Caco-2 (cell line): ENCODE measurements at places on chromosomes 2 and 18. TPM values are rescaled to one million over a fixed set of nuclear protein-coding genes. Genes with fewer than 3 reads are reported as not detected.

REG1A gene
- 0.73 TPM in 1 of 2 replicates, not detected in the other for total RNA-seq

CBLN2 gene
- not detected in 2 replicates for total RNA-seq

ALPG gene
- total RNA-seq, result 1.9 and 2.5 TPM in 2 replicates

FAM110C gene
- 3.2 and 3.9 TPM in 2 replicates for total RNA-seq

WDR43 gene
- 117 and 133 TPM in 2 replicates for total RNA-seq

DNA sequence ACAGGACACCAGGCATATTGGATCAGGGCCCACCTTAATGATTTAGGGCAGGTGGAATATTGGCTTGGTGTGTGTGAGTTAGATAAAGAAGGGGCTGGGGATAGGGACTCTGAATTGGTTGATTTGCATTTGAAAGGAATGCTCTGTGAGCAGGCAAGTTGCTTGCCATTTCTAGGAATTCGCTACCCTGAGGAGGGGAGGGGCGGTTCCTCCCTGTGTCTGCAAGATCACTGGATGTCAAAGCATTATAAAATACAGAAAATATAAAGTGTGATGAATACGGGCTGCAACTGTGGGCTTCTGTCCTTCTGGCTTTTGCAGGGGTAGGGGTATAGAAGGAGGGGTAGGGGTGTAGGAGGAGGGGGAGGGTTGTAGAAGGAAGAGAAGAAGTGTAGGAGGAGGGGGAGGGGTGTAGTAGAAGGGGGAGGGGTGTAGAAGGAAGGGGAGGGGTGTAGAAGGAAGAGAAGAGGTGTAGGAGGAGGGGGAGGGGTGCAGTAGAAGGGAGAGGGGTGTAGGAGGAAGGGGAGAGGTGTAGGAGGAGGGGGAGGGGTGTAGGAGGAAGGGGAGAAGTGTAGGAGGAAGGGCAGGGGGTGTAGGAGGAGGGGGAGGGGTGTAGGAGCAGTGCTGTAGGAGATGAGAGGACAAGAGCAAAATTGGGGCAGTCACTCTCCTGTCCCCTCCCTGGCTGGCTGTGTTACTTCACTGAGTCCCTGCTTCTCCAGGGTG lies 238.0 kb upstream of the COPS8 start:
- no peak overlapping the region for H3K27ac ChIP-seq
- H3K4me3 ChIP-seq, result no peak overlapping the region
- no peak for DNase-seq
- H3K36me3 ChIP-seq, result no peaks in the 10 kb centered on the region
- H3K4me1 ChIP-seq, result peaks cover 5% of the 10 kb centered on the region; the same call in 1 of the 2 replicates

GRCh38 chr18:74155276-74155675 lies 7.0 kb downstream of the TIMM21 start:
- DNase-seq, result no peak
- no peak overlapping the region for H3K4me3 ChIP-seq
- no peaks in the 10 kb centered on the region for H3K4me1 ChIP-seq
- H3K36me3 ChIP-seq, result no peaks in the 10 kb centered on the region

DNA sequence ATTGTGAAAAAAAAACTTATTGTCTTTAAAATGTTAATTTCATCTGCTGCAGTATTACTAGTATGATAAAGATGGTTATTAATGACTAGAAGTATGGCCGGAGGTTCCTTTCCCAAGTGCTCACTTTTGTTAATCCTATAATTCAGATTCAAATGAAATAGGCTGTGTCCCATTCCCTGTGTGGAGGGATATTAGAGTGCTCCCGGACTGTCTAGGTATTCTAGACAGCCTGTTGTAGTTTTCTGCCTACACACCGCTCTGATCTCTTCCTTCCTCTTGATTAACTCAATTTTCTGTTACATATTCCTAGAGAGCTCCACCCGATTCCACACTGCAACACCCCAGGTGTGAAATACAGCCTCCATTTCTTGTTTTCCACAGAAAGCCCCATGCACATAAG lies 15.4 kb upstream of the DSC3 start:
- no peak overlapping the region for H3K4me3 ChIP-seq
- H3K27me3 ChIP-seq, result no peaks in the 10 kb centered on the region

GRCh38 chr2:218992703-218993344 lies 398 bp downstream of the CRYBA2 start:
- no peak for DNase-seq
- no peaks in the 10 kb centered on the region for H3K36me3 ChIP-seq
- no peak overlapping the region for H3K27ac ChIP-seq

GRCh38 chr2:71925268-71926088 lies 222.2 kb downstream of the CYP26B1 start:
- H3K4me1 ChIP-seq, result peaks cover 6% of the 10 kb centered on the region; the same call in 1 of the 2 replicates
- H3K27me3 ChIP-seq, result no peaks in the 10 kb centered on the region
- H3K4me3 ChIP-seq, result no peak overlapping the region
- H3K36me3 ChIP-seq, result no peaks in the 10 kb centered on the region

- no peak overlapping the region for H3K4me3 ChIP-seq
- no peak overlapping the region for H3K27ac ChIP-seq
- H3K36me3 ChIP-seq, result no peaks in the 10 kb centered on the region
- no peaks in the 10 kb centered on the region for H3K27me3 ChIP-seq
- no peak for DNase-seq
Observed at GRCh38 chr18:7548721-7549120, 18.4 kb upstream of the PTPRM start.

- no peak overlapping the region for H3K27ac ChIP-seq
- no peak for DNase-seq
- no peaks in the 10 kb centered on the region for H3K36me3 ChIP-seq
- H3K4me3 ChIP-seq, result no peak overlapping the region
- no peaks in the 10 kb centered on the region for H3K27me3 ChIP-seq
Observed at GRCh38 chr2:176285321-176285720, 16.1 kb downstream of the MTX2 start.

DNA sequence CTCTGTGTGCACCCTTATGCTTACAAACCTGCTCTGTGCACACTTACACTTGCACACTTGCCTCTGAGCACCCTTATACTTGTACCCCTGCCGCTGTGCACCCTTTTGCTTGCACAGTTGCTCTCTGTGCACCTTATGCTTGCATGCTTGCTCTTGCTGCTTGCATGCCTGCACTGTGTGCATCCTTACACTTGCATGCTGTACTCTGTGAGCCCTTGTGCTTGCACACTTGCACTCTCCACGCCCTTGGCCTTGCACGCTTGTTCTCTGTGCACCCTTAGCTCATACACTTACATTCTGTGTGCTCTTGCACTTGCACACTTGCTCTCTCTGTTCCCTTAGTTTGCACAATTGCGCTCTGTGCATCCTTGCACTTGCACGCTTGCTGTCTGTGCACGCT lies 78.3 kb downstream of the GNAL start:
- no peaks in the 10 kb centered on the region for H3K36me3 ChIP-seq
- no peak for DNase-seq
- H3K27ac ChIP-seq, result no peak overlapping the region

- DNase-seq, result no peak
- H3K27ac ChIP-seq, result no peak overlapping the region
- no peaks in the 10 kb centered on the region for H3K36me3 ChIP-seq
Observed at GRCh38 chr18:7257426-7257740, 26.5 kb downstream of the LRRC30 start.

GRCh38 chr2:239098288-239098970 lies 250.5 kb downstream of the TWIST2 start:
- no peak overlapping the region for H3K27ac ChIP-seq
- H3K4me3 ChIP-seq, result no peak overlapping the region

- no peaks in the 10 kb centered on the region for H3K36me3 ChIP-seq
- H3K27ac ChIP-seq, result no peak overlapping the region
- H3K27me3 ChIP-seq, result no peaks in the 10 kb centered on the region
- H3K4me3 ChIP-seq, result no peak overlapping the region
- DNase-seq, result no peak
- H3K4me1 ChIP-seq, result no peaks in the 10 kb centered on the region
Observed at GRCh38 chr2:59277671-59278070, 1036.5 kb upstream of the FANCL start.

- no peaks in the 10 kb centered on the region for H3K36me3 ChIP-seq
- no peak overlapping the region for H3K4me3 ChIP-seq
- H3K27ac ChIP-seq, result no peak overlapping the region
Observed at GRCh38 chr18:6598657-6599056, 130.9 kb upstream of the ARHGAP28 start.

DNA sequence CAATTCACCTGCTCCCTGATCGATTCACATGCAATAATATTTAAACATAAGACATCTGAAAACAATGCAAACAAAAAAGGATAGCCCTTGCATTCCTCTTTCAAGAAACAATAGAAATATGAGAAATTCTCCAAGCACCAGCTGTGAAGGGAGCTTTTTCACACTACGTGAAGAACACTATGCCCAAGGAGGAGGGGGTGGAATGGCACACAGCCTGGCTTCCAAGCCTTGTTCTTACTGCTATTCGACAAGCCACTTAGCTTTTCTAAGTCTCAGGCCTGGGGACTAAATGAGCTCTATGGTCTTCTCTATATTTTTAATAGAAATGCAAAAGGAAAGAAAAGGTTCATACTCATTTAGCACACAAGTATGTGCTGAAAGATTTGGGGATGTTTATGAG lies 92.2 kb upstream of the CHRNA1 start:
- no peak for DNase-seq
- H3K27ac ChIP-seq, result no peak overlapping the region
- H3K27me3 ChIP-seq, result no peaks in the 10 kb centered on the region
- H3K36me3 ChIP-seq, result no peaks in the 10 kb centered on the region

DNA sequence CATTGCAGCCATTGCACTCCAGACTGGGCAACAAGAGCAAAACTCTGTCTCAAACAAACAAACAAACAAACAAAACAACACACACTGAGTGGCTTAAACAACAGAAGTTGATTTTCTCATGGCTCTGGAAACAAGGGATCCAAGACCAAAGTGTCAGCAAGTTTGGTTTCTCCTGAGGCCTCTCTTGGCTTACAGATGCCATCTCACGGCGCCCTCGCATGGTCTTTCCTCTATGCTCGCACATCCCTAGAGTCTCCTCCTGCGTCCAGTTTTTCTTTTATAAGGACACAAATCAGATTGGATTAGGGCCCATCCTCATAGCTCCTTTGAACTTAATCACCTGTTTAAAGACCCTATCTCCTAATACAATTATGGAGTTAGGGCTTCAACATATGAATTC lies 133.4 kb upstream of the LRRTM1 start:
- H3K4me3 ChIP-seq, result no peak overlapping the region

DNA sequence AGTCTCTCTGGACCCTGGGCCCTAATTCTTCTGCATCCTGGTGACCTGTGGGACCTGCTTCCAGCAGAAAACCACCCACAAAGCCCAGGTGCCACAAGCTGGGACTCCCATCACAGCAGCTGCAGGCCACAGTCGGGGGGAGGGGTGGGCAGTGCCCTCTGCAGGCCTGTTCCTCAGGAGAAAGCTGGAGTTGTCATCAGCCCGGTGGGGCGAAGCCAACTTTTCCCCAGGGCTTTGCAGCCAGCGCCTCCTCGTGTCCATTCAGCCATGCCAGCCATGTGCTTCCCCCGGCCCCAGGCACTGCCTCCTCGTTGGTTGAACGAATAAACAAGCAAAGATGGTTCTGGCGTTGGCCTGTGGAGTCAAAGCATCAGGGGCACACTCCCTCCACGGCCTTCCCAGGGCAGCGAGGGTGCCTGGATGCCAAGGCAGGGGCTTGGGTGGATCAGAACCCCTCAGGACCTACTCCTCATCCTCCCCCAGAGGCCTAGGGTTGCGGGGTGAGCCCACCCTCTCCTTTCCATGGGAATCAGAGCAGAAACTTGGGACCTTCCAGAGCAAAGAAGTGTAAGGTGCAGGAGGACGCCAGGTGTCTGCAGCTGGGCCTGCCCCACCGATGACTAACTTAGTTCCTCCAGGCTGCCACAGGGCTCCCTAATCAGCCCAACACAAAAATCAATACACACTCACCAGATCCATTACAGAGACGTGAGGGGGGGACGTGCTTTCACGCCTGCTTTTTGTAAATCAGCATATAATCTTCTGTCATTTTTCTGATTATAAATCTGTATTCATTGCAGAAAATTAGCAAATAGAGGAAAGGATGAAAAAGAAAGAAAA lies 75.7 kb upstream of the RAB6C start:
- no peak overlapping the region for H3K4me3 ChIP-seq
- H3K4me1 ChIP-seq, result no peaks in the 10 kb centered on the region
- no peaks in the 10 kb centered on the region for H3K36me3 ChIP-seq
- H3K27ac ChIP-seq, result no peak overlapping the region
- no peaks in the 10 kb centered on the region; the same call in 1 of the 2 replicates for H3K27me3 ChIP-seq

DNA sequence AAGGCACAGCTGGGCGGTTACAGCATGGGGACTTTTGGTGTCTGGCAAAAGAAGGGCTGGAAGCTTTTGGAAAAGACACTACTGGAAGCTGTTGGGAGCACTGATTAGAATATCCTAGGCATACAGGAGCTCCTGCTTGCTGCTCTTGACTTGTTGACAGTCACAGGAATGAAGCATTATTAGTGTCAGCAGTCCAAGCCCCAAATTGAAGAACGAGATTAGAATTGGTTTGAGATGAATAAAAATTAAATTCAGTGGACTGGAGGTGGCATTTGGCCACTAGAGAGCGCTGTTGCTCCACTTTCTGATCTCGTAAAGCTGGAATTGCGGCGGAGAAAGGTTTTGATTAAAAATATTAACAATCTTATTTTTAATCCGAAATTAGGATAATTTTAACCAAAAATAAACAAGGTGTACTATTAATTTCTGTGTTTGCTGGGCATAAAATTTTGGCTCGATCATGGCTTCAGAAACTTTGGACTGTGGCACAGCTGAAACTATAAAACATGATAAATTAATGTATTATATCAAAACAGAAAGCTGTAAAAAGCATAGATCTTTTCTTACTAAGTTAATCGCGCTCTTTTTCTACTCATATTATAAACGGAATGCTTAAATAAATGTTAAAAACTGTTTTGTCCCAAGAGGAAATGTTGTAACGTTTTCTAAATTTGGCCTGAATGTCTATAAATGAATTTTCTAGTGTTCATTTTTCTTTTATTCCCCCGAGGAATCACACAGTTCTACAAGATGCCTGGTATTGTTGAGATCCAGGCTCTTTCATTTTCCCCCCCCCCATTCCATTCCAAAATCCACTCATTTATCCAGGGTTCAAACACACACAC lies 2.4 kb upstream of the HOXD8 start:
- peaks cover 19% of the 10 kb centered on the region for H3K27me3 ChIP-seq
- no peak overlapping the region for H3K4me3 ChIP-seq
- no peak overlapping the region for H3K27ac ChIP-seq
- DNase-seq, result no peak
- H3K4me1 ChIP-seq, result peaks cover 29% of the 10 kb centered on the region

DNA sequence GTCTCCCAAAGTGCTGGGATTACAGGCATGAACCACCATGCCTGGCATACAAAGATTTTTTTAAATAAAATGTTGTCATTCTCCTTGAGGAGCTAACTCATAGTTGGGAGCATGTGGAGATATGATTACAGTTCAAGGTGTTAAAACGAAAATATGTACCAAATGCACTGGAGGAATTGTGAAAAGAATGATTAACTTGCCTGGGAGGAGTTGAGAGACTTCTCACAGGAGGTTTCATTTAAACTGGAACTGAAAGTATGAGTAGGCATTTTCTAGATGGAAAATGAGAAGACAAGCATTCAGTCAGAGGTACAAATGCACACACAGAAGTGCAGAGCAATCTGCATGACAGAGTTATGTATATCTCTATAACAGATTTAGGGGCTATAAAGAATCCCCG lies 126.6 kb upstream of the PDE1A start:
- H3K27me3 ChIP-seq, result no peaks in the 10 kb centered on the region
- H3K36me3 ChIP-seq, result no peaks in the 10 kb centered on the region
- no peak overlapping the region for H3K27ac ChIP-seq
- H3K4me3 ChIP-seq, result no peak overlapping the region

DNA sequence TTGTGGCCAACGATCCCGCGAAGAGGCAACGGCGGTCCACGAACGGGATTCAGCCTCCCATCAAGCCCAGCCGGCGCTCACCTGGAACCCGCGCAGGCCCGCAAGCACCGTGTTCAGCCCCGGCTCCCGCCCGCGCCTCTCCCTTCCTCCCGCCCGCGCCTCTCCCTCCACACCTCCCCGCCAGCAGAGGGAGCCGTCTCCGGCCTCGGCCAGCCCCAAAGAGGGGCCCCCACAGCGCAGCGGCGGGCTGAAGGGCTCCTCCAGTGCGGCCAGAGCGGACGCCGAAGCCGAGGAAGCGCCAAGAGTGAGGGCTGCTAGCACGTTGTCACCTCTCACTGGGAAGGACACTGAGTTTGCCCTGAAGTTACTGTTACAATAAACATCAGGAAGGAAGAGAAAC lies 55.3 kb upstream of the LAPTM4A start:
- no peak for DNase-seq
- H3K4me1 ChIP-seq, result peaks cover 15% of the 10 kb centered on the region
